ENCODE measurements at places on chromosomes 1 and 21.
A peak's percentile ranks its signal among the peaks of the same experiment; 100 is the strongest.

DNA sequence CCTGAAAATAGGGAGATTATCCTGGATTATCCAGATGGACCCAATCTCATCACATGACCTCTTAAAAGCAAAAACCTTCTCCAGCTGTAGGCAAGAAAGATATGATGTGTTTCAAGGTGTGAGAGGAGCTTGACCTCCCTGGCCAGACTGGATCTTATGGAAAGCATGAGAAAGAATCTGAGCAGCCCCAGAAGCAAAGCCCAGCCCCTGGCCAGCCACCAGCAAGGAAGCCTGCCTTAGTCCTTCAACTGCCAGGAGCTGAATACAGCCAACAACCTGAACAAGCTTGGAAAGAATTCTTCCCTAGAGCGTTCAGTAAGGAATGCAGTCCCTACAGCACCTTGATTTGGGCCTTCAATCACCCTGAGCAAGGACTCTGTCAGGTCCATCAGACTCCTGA, 375.0 kb upstream of the CHRM3 start:
- ATAC-seq = no peak

DNA sequence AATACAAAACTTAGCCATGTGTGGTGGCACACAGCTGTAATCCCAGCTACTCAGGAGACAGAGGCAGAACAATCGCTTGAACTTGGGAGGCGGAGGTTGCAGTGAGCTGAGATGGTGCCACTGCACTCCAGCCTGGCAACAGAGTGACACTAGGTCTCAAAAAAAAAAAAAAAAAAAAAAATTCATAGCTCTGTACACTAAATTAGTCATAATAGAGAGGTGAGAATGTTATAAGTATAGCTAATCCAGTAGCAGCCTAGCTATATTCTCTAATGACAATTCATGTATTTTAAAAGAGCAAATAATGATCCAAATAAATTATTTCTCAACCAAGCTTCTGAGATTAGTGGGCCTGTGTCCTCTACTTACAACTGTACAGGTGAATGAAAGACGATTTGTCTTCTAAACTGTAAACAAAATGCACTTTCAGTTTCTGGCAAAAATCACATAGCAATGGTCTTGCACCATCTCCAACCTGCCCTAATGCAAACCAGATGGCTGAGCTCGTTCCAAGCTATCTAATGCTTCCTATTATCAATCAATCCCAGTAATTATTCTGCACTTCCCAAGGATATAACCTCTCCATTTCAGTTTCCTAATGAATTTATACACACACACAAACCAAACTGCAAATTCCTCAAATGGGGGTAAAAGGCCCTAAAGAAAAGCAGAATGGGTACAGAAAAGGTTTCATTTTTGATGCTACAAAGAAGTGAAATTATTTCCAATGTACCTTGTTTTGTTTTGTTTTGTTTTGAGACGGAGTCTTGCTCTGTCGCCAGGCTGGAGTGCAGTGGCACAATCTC, 56.5 kb downstream of the GATAD2B start:
- no peak for ATAC-seq

GRCh38 chr1:151534662-151535278, 5.3 kb upstream of the TUFT1 start:
- peak; percentile 84 for ATAC-seq

DNA sequence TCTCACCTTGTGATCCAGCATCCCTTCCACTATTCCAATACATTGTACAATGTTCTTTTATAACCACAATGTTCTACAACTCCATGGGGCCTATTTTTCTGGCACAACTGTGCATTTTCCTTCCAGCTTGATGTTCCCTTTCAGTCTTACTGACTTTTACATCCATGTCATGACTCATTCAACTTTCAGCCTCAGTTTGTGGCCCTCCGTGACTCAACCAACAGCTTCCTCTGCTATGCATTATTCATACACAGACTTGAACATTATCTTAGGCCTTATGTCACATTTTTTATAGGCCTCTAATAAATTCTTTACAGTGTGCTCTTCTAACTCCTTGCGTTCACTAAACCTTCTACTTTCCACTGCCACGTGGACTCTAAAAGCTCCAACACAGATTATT, 119.4 kb upstream of the PRMT6 start:
- peak; percentile 42 for ATAC-seq

- peak; percentile 64 for ATAC-seq
These were observed 24.7 kb upstream of the ADGRB2 start for GRCh38 chr1:31788825-31789256.

DNA sequence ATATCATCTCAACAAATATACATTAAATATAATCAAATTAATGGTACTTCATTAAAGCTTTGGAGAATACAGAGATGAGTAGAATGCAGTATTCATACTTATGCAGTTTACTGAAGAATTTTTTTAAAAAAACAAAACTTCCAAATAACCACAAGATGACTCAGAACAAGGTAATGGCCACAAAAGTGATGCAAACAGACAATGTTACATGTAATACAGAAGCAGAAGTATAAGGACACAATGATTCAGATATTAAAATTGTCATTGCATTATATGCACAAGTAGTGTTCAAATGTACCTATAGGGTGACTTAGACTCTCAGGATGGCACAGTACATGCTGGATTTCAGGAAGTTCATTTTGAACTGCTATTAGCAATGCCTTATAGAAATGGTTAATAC, 227.2 kb upstream of the ST6GALNAC5 start:
- no peak for ATAC-seq
